ENCODE measurements at places on chromosomes 7 and 10.

GRCh38 chr10:28841625-28842024 is 164.3 kb downstream of the BAMBI start:
- DNase-seq, result no peak

DNA sequence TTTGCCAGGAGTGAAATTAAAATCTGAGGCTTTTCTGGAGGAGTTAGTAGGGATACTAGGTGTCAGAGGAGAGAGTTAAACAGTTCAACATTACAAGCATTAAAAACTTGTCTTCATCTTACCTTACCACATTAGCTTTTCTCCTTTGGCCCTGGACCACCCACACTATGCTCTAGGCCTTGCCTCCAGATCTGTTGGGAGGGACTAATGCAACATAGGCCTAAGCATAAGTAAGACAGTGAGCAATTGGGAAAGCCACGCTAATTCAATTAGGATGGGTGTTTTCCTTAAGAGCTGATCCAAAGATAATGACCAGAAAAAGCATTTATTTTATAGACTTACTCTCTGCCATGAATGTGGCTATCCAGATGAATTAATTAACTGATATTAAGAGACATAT is 158.9 kb downstream of the ELMO1 start:
- DNase-seq, result no peak

- peak; percentile 72 for DNase-seq
Observed at GRCh38 chr10:3043512-3044368, 23.6 kb upstream of the PFKP start.

- DNase-seq, result no peak
Observed at GRCh38 chr7:107846324-107846723, 43.3 kb upstream of the SLC26A3 start.

GRCh38 chr7:4054158-4054557 is 627.9 kb upstream of the FOXK1 start:
- DNase-seq, result no peak

- no peak for DNase-seq
Observed at GRCh38 chr7:30206491-30206890, 71.7 kb downstream of the MTURN start.

DNA sequence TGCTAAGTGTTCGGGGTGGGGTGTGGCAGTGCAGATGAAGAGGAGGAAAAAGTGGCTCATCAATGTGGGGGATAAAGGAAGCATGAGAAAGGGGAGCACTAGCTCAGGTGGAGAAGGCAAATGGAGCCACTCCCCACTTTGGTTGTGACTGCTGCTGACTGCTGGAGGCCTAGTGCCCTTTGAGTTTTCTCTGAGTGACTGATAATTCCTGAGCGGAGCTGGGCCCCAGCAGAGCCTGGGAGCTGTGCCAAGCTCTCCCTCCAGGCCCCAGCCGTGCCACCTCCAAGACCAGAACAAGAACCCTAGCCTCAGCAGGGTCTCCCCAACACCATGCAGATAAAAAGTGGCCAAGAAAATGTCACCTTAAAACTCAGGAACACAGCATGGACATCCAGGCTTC is 9.7 kb upstream of the RASSF4 start:
- DNase-seq, result peak; percentile 24

DNA sequence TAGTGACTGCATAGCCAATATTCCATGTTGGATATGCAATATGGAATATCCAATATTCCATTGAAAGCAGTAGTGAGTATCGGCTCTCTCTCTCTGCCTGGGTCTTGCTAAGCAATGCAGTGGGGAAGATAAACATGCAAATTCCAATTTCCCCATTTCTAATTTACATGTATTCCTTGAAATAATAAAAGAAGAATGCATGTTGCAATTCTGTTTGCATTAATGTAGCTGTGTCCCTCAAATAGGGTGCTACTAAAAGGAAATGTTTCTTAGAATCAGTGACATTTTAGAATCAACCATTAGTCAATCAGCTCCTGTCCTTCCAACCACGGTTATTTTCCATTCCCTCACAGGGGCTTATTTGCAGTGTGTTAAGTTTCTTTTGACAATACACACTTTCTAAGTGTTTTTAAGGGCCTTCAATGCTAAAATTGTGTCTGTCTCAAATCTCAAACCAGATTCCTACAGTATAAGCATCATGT is 46.7 kb downstream of the AFAP1L2 start:
- no peak for DNase-seq

- DNase-seq, result no peak
Observed at GRCh38 chr7:137916980-137917645, 70.3 kb upstream of the DGKI start.

- no peak for DNase-seq
Observed at GRCh38 chr10:22010973-22011408, 7.5 kb upstream of the DNAJC1 start.

DNA sequence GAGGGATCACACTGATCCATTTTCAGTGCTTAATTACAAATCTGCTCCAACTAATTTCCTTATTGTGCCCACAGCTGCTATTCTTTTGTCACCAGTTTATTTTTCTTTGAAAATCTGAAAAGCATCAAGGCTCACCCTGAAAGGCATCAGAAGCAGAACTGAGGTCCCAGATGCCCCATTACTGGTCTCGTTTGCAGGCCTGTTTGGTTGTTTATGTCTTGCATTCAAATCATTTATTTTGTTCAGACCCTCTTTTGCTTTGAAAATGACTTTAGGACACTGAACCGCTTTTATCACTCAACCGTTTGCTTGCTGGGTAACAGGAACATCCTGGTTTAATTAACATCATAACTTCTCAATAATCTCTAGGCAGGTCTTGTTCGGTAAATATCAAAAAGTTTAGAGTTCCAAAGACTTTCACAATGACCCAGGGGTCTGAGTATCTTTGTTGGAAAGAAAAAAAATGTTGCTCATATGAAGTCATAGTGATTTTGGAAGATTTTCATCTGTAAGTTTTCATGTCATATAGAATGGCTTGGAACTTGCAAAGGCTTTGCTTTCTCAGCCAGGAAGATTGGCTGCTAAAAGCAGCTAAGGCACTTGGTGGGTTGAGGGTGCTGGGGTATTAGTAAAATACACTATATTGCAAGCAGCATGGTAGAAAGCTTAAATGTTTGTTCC is 398.3 kb upstream of the NPVF start:
- DNase-seq, result no peak

DNA sequence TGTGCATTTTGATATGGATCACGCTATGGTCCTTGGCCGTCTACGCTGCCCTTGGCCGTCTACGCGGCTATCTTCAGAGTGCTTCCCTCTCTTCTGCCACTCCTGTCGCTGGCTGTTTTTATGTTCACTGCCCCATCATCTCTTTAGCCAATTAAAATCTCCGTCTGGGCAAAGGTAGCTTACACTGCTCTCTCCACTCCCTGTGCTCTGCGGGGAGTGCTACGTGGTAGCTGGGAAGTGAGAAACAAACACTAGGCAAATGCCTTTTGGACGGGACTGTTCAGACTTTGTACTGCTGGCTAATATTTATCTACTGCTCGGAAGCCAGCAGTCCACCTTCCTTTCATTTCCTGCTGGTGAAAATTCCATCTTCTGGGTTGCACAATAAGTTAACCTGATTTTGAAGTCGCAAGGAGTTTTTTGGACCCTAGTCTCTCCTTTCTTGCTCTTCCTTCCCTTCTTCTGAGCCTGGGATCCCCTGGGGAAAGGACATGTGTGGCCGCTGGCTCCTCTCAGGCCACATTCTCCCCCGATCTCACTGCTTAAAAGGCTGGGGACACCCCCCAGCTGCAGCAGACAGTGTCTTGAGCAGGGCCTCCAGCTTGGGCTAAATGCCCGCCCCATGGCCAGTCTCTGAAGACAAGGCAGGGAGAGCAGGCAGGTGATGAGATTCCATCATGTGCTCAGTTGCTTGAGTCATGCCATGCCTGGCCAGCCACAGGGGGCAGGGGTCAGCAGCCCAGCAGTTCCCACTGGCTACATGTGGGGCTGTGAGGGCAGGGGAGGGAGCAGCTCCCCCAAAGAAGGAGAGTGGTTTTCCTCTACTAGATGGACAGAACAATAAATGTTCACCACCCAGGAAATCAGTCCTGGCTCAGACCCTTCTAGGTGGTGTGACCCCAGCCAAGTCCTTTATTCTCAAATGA is 25.5 kb upstream of the RBM33 start:
- DNase-seq, result no peak

DNA sequence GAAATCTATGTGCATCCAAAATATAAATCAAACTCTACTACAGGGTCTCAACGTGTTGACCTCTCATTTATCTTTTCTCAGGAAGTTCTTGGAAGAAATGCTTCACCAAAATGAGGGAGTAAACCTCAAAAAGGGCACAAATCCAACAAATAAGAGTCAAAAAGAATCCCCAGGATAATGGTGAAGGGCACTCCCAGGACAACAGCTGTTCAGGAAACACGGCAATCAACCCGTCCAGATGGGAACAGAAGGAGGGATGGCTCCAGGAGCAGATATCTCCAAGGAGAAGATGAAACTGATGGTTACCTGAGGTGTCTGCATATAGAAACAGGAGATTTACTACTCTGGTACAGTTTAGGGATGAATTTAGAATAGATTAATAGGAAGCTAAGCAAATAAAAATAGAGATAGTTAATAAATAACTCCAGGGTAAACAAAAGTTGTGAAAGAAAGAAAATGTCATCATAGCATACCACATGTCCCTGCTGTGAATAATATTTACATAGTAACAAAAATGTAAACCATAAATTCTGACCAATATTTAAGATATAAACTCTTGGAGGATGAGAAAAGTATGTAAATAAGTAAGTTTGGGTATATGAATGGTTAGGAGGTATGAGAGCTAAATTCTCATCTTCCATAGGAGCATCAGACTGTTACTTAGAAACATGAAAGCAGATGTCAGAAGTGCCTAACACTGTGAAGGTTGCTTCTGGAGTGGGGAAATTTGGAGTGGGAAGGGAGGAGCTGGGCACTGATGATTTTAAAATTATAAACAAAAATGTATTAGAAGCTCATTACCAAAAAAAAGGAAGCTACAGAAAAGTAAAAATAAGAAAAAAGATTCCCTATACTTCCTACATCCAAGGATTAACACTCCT is 237.5 kb upstream of the HPS1 start:
- no peak for DNase-seq

GRCh38 chr7:88268858-88269257 is 37.8 kb downstream of the STEAP4 start:
- DNase-seq, result no peak

DNA sequence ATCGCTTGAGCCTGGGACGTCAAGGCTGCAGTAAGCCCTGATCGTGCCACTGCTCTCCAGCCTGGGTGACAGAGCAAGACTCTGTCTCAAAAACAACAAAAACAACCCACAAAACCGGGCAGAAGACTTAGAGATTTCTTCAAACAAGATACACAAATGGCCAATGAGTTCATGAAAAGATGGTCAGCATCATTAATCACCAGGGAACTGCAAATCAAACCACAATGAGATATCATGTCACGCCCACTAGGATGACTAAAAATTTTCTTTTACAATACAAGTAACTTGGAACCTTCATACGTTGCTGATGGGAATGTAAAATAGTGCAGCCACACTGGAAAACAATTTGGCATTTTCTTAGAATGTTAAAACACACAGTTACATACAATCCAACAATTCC is 77.3 kb upstream of the GRID1 start:
- DNase-seq, result no peak

DNA sequence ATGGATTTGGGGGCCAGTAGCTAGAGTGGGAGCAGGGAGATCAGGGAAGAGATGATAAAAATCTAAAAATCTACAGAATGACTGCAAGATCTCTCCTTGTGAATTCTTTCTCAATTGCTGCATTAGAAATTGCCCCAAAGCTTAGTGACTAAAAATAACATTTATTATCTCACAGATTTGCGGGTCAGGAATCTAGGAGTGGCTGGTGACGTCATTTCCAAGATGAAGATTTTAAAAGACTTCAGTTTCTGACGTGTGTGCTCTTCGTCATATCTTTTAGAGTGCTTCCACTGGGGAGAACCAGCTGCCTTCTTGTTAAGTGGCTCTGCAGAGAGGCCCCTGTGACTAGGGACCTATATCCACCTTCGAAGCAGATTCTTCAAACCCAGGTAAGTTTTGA is 112.6 kb downstream of the DGKI start:
- no peak for DNase-seq

DNA sequence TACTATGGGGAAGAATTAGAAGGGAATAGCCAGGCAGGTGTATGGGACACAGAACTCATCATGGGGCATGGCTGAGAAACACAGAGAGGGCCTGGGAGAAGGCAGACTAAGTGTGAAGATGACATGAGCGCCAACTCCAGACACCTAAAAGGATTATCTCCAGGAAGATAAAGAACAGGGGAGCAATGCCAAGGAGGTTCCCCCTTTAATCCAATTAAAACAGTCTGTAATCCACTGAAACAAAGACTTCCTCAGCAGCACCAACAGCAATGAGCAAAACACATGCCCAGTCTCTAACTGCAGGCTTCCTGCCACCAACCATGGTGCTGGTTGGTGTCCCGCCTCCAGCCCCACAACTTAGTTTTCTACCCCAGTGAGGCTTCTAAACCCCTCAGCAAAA is 108.9 kb downstream of the GRID1 start:
- DNase-seq, result no peak

DNA sequence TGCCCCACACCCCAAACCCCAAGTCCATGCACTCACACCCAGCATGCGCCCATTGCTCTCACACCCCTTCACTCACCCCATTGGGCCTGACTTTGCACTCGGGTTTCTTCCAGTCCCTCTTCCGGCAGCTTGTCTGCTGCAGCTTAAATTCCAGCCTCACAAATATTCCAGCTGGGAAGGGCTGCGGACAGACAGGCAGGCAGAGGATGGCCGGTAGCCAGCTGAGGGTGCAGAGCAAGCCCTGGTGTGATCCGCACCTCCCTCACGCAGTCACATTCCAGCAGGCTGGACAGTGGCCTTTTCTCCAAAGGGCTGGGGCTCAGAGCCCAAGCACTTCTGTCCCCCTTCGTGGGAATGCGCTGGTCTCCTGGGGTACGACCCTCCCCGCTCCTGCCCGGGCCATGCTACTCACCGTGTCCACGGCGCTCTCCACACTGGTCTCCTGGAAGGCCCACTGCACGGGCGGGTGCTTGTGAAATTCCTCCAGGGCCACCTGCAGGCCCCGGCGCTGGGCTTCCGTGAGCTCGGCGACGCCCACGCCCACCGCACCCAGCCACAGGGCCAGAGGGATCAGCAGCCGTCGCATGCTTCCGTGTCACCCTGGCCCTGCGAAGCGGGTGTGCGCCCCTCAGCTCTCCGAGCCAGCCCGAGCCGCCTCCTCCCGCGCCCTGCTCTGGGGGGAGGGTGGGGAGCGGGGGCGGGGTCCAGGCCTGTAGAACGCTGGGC is 1.2 kb downstream of the RARRES2 start:
- no peak for DNase-seq

GRCh38 chr7:143419880-143420279 is 11.2 kb upstream of the EPHA1 start:
- DNase-seq, result no peak

All from activated CD8-positive, alpha-beta memory T cell treated with anti-CD3 and anti-CD28 coated beads for 24 hours (primary cell).